Neuronal stem cell (in vitro differentiated cells): ENCODE measurements at places on chromosomes 7 and 10.

- no peak for DNase-seq
These were observed 172.0 kb downstream of the FANK1 start for GRCh38 chr10:126068322-126068721.

- no peak for DNase-seq
These were observed 128.4 kb downstream of the DNAJB6 start for GRCh38 chr7:157464971-157465886.

DNA sequence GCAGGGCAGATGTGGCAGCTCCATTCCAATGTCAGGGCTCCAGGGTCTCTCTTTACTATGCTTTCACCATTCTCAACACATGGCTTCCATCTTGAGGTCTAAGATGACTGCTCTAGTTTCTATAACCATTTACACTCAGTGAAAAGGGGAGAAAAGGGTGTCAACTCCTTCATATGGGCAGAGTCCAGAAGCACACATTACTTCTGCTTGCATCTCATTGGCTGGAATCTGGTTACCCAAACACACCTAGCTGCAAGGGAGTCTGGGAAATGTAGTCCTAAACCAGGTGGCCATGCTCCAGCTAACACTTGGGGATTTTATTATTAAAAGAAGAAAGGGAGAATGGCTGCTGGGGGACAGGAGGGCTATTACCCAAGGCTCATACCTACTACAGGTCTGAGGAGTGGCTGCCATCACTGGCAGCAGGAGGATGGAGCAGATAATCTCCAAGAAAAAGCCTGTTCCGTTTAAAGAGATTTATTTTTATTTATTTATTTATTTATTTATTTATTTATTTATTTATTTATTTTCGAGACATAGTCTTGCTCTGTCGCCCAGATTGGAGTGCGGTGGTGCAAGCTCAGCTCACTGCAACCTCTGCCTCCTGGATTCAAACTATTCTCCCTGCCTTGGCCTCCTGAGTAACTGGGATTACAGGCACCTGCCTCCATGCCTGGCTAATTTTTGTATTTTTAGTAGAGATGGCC is 29.1 kb upstream of the LBX1 start:
- DNase-seq = no peak

- DNase-seq = no peak
These were observed 230.4 kb downstream of the TMEM178B start for GRCh38 chr7:141304291-141304690.

DNA sequence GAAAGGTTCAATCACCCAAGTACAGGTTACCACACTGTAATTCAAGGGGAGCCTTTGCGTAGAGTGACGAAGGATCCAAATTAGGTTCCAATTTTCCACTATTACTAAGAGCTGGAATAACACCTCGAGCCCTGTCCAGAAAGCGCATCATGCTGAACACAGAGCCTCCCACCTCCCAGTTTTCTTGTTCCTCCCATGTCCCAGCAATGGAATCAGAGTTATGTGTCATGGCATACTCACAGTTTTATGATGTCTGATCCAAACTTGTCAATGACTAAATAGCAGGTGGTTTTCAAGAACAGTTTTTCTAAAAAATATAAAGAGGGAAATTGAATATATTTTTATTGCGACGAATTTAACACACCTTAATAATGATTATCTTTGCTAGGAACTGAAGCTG is 50.6 kb downstream of the AOAH start:
- no peak for DNase-seq

DNA sequence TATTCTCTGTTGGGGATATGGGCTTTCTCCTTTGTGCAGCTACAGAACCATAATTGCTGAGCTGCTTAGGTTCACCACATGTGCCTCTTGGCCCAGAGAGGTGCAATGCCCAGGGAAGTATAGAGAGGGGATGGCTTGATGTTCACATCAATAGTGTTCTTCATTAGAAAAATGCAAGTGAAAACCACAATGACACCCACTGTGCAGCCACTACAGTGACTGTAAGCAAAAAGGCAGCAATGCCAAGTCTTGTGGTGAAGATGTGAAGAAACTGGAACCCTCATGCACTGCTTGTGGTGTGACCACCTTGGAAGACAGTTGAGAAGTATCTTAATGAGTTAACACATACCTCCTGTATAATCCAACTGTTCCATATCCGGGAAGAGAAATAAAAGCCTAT is 318.9 kb upstream of the ZMIZ1 start:
- DNase-seq = no peak

- DNase-seq = no peak
These were observed 95.9 kb downstream of the CHRM2 start for GRCh38 chr7:136964347-136964746.
